Type B pancreatic cell (in vitro differentiated cells): ENCODE measurements at places on chromosomes 2 and 18.

DNA sequence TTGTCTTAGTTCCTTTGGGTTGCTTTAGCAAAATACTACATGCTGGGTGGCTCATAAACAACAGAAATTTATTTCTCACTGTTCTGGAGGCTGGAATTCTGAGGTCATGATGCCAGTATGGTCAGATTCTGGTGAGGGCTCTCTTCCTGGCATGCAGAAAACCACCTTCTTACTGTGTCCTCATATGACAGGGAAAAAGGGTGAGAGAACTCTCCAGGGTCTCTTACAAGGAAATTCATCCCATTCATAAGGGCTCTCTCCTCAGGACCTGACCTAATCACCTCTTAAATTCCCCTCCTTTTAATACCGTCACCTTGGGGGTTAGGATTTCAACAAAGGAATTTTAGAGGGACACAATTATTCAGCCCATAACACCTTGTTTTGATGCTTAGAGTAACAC lies 243.1 kb upstream of the TNP1 start:
- DNase-seq: no peak

- DNase-seq: no peak
These were observed 94.7 kb downstream of the FARSB start for GRCh38 chr2:222561151-222561550.

GRCh38 chr2:112000399-112001135 lies 54.5 kb upstream of the TMEM87B start:
- no peak for DNase-seq

- DNase-seq: no peak
These were observed 3.4 kb upstream of the RTP5 start for GRCh38 chr2:241865957-241866789.

DNA sequence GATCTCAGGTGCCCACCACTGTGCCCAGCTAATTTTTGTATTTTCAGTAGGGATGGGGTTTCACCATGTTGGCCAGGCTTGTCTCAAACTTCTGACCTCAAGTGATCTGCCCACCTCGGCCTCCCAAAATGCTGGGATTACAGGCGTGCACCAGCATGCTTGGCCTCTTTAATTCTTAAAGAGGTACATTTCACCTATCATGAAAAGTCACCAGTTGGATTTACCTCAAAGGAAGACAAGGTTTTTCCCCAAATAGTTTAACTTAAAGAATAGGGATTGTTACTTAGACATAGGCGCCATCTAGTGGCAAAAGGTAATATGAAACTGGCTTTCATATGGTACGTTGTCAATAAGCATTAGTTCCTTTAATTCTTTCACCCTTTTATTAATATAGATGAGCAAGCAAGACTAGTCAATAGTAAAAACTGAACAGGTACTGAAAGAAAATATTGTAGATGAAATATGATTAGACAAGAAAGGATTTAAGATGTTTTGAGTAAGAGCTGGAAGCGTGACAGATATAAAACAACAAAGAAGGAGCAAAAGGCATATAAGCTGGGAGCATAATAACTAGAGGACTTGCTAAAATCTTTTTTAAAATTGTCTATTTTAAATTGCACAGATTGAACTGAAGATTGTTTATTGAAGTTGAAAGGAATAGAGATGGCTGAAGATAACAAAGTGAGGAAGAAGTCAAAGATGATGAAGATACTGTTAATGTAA lies 35.0 kb upstream of the PSMD14 start:
- no peak for DNase-seq

DNA sequence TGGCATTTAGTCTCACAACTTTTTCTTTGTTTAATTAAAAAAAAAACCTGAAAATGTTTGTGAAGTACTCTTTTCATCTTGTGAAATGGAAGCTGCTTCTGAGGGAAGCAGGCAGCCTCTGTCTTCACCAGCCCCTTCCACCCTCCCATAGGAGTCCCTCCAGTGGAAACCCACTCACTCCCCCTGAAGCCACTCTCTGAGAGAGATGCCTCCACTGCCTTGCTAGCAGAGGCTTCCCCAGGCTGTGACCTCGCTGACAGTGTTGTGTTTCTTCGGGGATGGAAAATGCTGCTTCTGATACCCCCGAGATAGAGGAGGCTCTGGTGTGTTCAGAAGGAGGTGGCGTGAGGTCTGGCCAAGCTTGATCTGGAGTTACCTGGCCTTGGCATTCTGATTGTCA lies 59.9 kb downstream of the SH3RF3 start:
- no peak for DNase-seq

- DNase-seq: no peak
These were observed 13.3 kb downstream of the TUBB6 start for GRCh38 chr18:12321333-12321732.

DNA sequence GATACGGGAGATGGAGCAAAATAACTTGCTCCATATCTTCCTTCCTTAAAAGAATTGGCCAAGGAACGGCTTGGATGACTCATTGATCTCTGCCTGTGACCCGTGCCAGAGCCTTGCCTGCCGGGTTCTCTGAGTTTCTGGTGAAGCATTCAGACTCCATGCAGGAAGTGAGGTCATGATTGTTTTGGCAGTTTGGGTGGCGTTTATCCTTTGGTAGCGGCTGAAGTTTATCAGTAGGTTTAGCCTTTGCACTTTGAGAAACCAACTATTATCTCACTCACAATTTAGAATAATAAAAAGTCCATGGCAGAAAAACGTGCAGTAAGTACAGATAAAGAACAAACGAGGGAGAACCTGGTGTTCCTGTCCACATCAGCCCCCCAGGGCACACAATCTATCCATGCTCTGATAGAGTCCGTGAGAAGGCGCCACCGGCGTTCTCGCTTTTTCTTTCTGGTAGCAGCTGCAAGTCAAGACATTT lies 15.0 kb upstream of the CTAGE1 start:
- no peak for DNase-seq

DNA sequence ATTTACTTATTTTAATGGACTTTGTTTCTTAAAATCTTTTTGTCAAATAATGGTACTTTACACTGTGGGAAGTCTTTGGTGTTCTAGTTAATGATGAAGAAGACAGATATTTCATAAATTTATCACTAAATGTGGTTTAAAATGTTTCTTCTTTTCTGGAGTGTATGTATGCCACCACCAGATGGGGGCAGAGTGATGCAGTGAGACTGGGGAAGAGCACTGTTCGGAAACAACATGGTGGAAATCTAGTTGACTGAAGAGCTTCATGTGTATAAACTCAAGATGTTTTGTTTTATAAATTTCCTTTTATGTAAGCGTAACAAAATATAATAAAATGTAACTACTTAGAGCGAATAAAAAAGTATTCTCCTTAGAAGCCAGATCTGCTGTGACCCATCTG lies 195.1 kb downstream of the KCNE4 start:
- DNase-seq: no peak

DNA sequence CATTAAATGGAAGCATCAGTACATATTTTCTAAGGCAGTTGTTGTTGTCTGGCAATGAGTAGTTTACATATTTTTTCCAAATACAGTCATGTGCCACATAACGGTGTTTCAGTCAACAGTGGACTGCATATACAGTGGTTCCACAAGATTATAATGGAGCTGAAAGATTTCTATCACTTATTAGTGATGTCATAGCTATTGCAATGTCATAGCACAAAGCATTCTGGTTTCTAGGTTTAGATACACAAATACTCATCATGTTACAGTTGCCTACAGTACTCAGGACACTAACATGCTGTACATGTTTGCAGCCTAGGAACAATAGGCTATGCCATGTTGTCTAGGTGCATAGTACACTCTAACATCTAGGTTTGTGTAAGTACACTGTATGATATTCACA lies 45.0 kb downstream of the RND3 start:
- DNase-seq: no peak

- DNase-seq: peak; percentile 48
These were observed 63.1 kb upstream of the HPCAL1 start for GRCh38 chr2:10239561-10239967.

DNA sequence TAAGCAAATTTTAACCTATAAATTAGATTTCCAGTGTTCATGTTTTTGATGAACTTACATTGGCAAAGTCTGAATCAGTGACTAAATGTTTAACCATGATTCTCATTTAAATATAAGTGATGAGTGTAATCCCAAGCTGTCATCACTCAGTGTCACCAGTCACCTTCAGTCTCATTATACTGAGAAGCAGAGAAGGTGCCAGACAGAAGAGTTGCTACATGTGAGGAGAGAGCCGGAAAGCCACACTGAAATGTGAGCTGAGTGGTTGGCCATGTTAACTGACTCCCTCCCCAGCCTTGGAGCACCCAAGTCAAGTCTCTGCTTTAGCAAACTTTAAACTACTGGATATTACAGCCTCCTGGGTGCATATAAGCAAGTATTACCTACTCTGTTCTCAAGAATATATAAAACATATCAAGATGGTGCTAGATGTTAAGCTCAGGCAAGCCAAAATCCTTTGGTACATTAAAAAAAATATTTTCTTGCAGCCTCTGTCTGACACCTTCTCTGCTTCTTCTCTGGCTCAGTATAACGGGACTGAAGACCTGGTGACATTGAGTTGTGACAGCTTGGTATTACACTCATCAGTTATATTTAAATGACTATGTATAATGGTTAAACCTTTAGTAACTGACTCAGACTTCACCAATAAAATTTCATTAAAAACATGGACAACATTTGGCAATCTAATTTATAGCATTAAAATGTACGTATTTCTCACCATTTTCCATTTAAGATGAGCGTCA lies 75.8 kb upstream of the MAP3K20 start:
- DNase-seq: no peak

DNA sequence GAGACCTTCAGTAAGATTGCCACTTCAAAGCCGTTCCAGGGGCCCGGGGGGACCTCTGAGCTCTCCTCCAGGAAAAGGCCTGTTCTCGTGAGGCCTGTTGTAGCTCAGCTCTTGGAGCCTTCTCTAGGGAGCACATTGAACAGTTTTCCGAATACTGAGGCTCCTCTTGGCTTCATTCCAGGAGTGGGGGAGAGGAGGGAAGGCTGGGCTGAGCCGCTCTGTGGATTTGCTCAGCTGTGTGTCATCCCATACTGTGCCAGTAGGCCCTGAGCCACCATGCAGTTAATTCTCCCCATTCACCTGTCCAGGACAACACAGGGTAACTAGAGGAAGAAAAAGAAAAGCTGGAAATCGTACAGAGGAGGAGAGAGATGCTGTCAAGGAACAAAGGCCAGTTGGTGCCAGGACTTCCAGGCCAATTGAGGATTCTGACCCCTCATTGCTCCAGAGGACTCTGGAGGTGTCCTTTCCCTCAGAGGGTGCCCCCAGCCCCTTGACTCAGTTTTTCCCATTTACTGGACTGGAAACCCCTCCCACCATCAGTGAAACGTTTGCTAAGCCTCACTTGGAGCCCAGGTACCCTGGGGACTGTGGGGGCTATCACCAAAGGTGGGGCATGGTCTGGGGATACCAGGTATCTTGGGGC lies 41.4 kb downstream of the HS1BP3 start:
- DNase-seq: no peak

- DNase-seq: no peak
These were observed 21.3 kb upstream of the NT5C1B start for GRCh38 chr2:18610651-18611050.

- no peak for DNase-seq
These were observed 7.0 kb downstream of the MLPH start for GRCh38 chr2:237494066-237494465.

DNA sequence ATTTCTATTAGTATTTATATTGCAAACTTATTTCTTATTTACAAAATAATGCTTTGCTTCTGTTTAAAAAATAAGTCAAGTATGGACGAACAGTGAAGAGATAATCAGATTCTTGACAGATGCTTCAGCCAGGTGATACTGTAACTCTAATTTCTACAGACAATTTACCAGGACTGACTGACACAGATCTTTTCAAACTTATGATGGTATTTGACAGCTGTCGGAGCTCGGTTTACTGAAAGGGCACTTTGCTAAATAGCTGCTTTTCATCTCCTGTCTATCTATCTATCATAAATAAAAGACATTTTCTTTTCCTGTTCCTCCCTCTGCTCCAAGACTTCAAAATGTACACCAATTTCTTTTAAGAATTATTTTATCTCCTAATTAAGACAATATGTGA lies 422.5 kb upstream of the SLC8A1 start:
- no peak for DNase-seq

- no peak for DNase-seq
These were observed 156.4 kb upstream of the KYNU start for GRCh38 chr2:142721015-142721414.

GRCh38 chr2:205934443-205934842 lies 151.5 kb downstream of the INO80D start:
- DNase-seq: no peak

DNA sequence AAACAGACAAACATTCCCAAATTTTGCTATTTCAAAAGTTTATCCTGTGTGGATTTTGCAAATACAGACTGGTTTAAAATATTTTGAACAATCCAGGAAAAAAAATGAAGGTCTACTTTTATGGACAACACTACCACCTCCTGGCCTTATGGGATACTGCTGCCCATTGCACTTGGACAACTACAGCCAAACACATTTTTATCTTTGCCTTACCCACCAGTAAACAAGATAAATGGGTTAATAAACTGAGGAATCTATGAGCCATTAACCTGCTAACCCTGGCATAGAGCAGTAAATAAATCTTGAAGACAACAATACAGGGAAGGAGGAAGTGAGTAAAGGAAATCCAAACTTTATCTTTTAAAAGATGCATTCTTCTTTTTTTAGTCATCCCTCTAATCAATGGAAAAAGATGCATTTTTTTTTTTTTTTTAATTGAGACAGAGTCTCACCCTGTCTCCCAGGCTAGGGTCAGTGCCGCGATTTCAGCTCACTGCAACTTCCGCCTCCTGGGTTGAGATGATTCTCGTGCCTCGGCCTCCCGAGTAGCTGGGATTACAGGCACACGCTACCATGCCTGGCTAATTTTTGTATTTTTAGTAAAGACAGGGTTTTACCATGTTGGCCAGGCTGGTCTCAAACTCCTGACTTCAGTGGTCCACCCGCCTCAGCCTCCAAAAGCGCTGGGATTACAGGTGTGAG lies 2.1 kb upstream of the SPIRE1 start:
- no peak for DNase-seq

DNA sequence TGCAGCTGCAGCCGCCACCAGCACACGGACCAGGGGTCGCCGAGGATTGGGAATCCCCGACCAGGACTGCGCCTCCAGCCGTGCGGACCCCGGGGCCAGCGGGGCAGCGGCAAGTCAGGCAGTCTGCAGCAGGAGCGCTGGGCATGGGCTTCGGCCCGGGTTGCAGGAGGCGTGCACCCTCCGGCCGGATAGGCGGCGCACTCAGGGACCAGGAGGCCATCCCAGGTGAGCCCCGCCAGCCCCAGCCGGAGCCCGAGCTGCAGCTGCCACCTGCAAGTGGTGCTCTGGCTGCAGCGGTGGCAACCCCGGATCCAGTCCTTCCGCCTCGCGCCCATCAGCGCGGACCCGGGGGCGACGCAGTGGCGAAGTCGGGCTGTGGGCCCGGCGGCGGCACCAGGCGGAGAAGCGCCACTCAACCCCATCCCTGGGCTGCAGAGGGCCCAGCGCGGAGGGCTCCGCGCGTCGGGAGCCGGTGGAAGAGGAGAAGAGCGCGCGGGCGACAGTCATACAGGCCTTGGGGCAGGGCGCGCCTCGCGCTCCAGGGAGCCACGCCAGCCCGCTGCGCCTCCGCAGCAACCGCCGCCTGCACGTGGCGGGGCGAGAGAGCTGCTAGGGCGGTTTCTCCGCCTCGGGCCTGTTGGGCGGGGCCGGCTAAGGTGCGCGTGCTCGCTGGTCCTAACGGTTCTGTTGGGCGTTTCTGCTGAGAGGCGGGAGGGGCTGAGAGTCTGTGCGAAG lies 73.8 kb downstream of the RPIA start:
- DNase-seq: no peak
